Stimulated activated CD8-positive, alpha-beta memory T cell treated with anti-CD3 and anti-CD28 coated beads, Interleukin-4, amount 100 ng/mL, for 1 hour (primary cell): ENCODE measurements at places on chromosomes 5 and 9.

- DNase-seq: no peak
These were observed 154.4 kb upstream of the FBXL17 start for GRCh38 chr5:108536321-108536720.

DNA sequence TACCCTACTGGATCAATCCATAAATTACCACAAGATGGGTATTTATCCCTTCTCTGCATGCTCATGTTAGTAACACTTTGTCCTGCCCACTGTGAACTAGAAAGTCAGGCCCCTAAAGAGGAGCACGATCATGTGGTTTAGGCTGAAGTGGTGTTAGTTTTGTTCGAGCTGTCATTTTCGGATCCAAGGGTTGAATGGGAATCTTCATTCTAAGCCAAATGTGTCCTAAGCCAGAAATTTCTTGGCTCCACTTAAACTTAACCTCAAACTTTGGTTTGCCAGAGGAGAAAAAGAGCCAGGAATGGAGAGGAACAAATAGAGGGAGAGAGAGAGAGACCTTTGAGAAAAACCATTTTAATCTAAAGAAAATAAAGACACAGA lies 837.7 kb upstream of the ZNF608 start:
- DNase-seq: no peak

GRCh38 chr9:88481933-88482332 lies 53.0 kb upstream of the NXNL2 start:
- DNase-seq: no peak

- DNase-seq: no peak
These were observed 103.6 kb upstream of the KLF9 start for GRCh38 chr9:70517926-70518610.

- DNase-seq: no peak
These were observed 7.6 kb downstream of the BARX1 start for GRCh38 chr9:93947409-93948070.

- no peak for DNase-seq
These were observed 55.1 kb downstream of the MRPL36 start for GRCh38 chr5:1744393-1745122.

- DNase-seq: no peak
These were observed 9.4 kb downstream of the RXRA start for GRCh38 chr9:134335486-134336220.
